ENCODE measurements at places on chromosomes 6 and 20.

- DNase-seq = no peak
Measured at GRCh38 chr6:98498144-98498775, 336.1 kb upstream of the POU3F2 start.

GRCh38 chr6:108609276-108609769 is 48.6 kb downstream of the FOXO3 start:
- no peak for DNase-seq

DNA sequence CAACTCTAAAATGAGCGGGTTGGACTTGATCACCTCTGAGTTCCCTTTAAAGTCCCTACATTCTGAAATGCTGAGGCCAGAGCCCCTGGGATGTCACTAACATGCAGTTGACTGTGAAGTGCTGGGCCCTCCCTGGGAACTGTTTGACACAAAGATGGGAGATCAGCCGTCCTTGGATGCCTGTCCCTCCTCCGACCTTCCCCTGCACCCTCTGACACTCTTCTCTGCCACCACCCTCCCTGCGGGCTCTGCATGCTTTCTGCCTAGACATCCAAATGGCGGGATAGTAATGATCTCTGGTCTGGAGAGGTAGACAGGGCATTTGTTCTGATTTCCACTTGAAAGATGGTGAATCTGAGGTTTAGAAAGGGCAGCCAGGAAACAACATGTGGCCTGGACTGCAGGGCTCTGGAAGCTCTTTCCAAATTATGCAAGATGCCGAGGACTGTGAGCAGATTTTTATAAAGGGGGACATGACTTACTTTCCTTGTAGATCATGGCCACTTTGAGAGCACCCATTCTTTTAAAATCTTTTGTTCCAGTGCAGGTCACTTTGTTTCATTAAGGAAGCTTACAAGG is 113.2 kb downstream of the ZDHHC14 start:
- DNase-seq = no peak

- no peak for DNase-seq
Measured at GRCh38 chr20:33900521-33901131, 89.5 kb downstream of the CHMP4B start.

- DNase-seq = no peak
Measured at GRCh38 chr6:8057263-8057662, 6.9 kb downstream of the BLOC1S5 start.

DNA sequence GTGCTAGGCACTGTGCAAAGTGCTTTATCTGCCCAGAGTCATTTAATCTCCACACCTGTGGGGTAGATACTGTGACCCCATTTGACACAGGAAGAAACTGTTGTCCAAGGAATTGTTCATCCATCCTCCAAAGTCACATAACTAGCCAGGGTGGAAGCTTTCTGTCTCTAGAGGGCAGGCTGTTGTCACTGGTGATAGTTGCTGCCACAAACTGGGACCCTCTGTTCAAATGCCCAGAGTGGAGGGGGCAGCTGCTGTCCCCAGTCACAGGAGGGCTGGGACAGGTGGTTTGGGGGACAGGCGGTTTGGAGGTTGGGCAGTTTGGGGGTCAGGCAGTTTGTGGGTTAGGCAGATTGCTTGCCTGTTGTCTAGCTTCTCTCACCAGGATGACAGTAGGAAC is 16.1 kb upstream of the TMEM242 start:
- no peak for DNase-seq

- no peak for DNase-seq
Measured at GRCh38 chr20:58744836-58745235, 52.2 kb downstream of the NPEPL1 start.

- peak; percentile 63 for DNase-seq
Measured at GRCh38 chr6:31681135-31681671, 336 bp upstream of the LY6G5C start.

DNA sequence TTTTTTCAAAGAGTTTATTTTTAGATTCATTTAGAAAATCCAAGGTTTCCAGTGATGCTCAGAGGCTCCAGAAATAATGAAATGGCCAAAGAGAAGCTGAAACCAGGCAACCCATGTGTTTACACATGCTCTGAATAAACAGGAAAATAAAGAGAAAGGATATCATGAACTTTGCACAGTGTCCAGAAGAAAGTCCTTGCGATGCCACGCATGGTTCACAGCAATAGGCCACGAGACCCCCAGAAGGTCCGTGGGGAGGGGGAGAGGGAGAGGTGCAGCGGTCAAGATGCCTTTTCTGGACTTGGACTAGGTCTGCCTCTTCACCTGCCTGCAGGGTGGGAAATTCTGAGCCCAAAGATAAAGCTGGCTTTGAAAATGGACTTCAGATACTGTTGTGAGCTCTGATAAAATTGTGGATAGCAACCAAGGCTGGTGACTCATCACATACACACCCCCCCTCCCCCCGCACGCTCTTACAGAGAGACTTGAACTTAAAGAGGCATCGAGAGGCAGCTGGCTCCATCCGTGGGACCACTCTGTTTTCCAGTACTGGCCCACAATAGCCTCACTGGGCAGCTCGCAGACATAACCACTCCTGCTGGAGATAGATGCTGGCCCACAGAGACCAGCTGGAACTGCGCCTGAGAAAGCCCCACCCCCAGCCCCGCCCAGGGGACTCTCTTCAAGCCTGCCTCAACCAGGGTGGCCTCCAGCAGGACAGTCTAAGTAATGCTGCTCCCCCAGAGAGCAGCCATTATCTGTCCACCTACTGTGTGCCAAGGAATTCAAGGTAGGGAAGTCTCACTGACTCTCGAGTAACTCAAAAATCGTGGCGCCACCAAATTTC is 21.2 kb upstream of the NFATC2 start:
- DNase-seq = peak; percentile 54

- peak; percentile 71 for DNase-seq
Measured at GRCh38 chr6:142301651-142302391, at the start of gene ADGRG6. TSS of gene ADGRG6 (plus strand) at chr6:142302007. CDS start at chr6:142302330, 323 bp downstream.

DNA sequence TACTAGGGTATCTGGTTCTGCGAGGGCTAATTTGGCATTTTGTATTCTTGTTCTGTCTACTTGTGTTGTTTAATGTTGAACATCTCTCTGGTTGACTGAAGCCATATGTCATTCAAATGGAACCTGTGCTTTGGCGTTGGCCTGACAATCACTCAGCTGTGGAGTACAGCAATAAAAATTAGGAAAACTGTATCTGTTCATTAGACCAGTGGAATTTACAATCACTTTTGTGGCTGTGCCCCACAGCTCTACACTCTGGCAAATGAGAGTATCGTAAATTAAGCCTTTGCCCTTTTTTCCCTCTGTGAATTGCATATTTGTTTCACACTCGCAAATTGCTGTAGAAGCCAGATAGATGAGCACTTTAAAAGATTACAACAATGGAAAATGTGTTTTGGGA is 102.0 kb downstream of the ARID1B start:
- no peak for DNase-seq

DNA sequence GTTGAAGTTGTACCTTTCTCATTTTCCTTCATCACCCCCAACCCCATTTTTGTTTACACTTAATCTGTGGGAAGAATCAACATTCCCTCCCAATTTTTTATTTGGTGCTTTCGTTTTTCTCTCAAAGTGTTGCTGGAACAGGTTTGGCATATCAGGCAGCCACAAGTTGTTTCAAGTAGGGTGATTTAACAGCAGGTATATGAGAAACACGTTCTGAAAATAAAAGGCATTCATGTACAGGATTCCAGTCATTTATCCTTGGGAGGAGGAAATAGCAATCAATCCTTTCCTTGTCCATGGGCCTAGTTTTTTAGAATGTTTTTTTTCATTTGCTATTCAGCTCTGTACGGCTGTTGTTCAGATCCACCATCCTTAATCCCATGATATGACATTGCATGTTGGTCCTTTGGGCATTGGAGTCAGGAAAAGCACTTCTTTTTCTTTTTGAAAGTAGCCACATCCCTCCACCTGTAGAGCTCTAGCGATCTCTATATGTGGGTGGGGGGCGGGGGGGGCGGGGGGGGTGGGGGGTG is 120.2 kb downstream of the JARID2 start:
- no peak for DNase-seq

GRCh38 chr20:62910217-62910766 is 16.0 kb downstream of the DIDO1 start:
- DNase-seq = no peak

DNA sequence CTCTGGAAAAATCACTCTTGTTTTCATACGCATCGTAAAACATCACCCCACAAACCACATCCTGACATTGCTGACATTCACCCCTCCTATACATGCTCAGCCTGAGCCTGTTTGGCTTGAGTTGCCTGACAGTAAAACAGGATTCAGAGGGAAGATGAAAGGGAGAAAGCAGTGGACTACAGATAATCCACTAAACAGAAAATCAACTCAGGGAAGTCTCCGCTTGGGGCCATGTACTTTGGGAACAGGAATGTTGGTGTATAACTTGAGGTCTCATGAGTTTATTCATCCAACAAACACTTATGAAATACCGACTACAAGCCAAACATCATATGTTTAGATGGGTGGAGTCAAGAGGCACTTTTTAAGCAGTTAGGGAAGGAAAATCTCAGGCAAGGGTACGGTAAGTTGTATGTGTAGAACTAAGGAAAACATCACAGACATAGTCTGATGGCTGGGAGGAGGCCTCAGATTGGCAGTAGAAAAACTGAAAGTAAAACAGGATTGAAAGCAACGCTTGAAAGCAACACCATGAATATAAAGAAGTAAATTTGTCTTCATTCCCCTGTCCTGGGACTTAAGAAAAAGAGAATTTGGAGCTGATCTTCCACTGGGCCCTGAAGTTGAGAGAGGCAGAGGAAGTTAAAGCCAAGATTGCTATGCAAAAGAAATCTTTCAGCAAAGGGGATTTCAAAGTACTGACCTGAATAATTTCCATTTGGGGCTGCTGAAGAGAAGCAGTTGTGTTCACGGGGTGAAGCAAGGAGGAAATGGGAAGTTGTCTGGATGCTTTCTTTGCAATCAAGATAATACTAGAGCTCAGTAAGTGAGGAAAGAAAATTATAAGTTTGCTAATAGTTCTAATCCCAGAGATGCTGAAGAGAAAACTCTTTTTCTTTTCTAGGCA is 28.8 kb downstream of the PDE7B start:
- DNase-seq = no peak

DNA sequence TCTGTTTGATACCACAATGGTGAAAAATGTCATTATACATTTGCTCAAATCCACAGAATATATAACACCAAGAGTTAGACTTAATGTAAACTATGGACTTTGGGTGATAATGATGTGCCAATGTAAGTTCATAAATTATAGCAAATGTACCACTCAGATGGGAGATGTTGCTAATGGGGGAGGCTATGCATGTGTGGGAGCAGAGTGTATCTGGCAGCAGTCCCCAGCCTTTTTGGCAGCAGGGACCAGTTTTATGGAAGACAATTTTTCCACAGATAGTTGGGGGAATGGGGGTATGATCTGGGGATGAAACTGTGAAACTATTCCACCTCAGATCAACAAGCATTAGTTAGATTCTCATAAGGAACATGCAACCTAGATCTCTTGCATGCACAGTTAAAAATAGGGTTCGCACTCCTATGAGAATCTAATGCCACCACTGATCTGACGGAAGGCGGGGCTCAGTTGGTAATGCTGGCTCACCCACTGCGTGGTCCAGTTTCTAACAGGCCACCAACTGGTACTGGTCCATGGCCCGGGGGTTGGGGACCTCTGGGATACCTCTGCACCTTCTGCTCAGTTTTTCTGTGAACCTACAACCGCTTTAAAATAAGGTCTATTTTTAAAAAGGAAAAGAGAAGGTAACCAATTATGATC is 8.0 kb downstream of the HLA-DQA1 start:
- no peak for DNase-seq

- DNase-seq = no peak
Measured at GRCh38 chr6:161232010-161232409, 41.9 kb downstream of the AGPAT4 start.

DNA sequence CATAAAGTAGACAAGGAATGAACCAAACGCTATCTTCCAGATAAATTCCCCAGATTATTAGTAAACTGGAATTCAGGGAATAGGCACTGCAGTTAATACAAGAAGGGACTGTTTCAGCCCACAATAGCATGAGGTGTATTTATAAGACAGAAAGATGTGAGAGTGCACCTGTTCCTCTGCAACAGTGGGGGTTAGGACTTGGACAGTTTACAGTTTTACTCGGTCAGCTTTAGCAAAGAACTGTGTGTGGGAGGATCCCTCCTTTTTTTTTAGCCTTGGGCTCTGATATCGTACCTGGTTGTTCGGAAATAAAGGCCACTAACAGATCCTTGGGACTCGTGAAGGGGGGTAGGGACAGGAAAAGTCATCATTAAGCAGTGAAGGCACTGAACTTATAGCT is 2.0 kb upstream of the MYLIP start:
- no peak for DNase-seq

DNA sequence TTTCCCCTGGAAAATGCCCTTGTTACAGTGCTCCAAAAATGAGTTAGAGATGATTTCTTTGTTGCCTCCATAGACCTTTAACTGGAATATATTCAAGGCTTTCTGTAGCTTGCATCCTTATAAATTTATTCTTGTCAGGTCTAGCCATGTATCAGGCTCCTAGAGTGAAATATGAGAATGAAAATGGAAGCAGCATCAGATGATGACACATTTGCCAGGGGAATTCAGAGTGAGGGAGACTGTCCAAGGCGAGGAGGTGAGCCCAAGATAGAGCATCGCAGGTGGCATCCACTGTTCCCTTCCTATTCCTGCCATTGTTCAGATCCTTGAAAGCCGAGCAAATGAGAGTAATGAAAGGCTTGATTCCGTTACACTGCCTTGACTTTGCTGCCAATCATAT is 386.8 kb downstream of the SAMD5 start:
- no peak for DNase-seq

DNA sequence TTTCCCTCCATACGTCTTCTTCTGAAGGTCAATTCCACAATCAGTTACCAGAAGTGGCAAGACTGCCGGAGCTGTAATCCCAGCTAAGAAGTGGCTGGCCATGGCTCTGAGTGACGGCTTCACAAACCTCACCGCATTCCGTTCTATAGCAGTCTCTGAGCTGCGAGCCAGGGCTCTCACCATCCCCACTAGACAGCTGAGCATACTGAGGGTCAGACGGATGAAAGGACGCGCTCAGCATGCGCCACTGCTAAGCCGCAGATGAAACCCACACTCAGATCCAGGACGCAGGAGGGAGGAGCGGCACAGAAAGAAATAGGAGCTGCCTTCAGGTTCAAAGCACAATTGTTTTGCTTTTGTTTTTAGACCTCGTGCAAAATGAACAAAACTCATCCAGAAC is 97.9 kb downstream of the ANKRD60 start:
- DNase-seq = no peak

GRCh38 chr6:134675110-134676054 is 274.5 kb downstream of the ALDH8A1 start:
- no peak for DNase-seq

GRCh38 chr6:99967052-99967451 is 27.0 kb downstream of the MCHR2 start:
- no peak for DNase-seq

GRCh38 chr20:19298652-19299051 is 86.2 kb downstream of the SLC24A3 start:
- no peak for DNase-seq

DNA sequence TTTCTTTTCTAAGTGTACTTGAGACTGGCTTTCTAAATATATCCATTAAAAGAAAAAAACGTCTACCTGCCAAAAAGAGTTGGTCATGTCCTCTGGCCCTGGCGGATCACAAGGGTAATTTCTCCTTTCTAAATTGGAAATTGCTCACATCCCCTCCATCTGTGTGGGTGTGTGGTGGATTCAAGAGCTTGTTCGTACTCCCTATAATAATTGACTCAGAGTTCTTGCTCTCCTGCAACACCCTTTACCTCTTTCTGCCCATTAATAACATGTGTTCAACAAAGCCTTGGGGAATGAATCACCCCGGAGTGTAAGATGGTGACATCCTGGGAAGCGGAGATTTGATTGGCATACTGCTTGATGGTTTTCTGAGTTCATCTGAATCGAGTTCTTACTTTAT is 263.8 kb downstream of the ALDH8A1 start:
- DNase-seq = no peak

- no peak for DNase-seq
Measured at GRCh38 chr6:137894779-137895385, 27.8 kb downstream of the TNFAIP3 start.

- DNase-seq = no peak
Measured at GRCh38 chr20:46324960-46325703, 16.8 kb upstream of the CDH22 start.

Measured in nephron progenitor cell (in vitro differentiated cells).